ENCODE measurements at places on chromosomes 5 and 9.

DNA sequence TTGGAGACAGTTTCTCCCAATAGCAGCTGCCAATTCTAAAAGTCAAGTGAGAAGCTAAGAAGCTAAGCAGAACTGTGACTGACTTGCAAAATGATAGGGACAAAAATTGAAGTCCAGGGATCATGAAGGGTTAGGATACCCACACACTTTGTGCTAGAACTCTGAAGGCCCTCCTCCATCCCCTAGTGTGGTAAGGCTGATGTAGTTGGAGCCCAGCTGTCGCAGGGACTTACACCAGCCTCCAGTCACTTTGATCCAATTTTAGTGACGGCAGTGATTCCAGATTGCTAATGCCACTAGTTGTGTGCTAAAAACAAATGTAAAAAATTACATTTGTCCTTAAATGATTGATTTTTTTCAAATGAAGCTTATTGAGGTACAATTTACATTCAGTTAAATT lies 742.7 kb upstream of the ZNF608 start:
- no peak for DNase-seq

DNA sequence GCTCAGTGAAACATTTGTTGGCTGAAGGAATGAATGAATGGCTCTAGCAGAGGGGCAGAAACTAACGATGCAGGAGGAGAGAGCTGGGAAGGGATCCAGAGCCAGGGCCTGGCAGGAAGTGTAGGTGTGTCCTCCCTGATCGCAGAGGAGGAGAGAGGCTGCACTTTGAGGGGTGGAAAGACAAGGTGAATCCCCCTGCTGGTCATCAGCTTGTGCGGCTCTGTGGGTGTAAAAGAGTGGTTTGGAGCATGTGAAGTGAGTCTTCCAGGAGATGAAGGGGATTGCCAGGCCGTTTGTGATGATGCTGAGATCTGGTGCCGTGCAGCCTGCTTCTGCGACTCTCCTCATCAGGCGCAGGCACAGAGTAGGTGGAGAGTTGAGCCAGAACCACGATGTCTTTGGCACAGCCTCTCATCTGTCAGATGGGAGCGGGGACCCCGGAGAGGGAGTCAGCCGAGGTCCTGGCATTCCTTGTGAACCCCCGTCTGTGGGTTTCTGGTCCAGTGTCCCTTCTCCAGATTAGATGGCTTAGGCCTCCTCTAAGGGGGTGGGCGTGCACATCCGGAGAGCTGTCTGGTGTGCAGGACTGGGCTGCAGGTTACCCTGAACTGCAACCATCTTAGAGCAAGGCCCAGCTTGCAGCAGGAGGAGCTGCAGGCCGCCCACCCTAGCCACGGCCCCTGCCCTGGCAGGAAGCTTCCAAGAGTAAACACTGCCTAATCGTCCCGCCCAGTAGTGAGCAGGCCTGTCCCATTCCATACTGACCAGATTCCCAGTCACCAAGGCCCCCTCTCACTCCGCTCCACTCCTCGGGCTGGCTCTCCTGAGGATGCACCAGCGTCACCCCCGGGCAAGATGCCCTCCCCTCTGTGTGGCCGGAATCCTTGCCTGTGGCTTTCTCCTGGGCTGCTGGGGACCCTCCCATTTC lies at the start of gene ADAMTS13:
Gene ADAMTS13 (plus strand): TSS at position 753 of the 928 bp plus-strand sequence. CDS start 77 bp downstream, at position 830.
- DNase-seq: no peak

GRCh38 chr5:137152616-137153015 lies 346.5 kb downstream of the SPOCK1 start:
- no peak for DNase-seq

- peak; percentile 14 for DNase-seq
Observed at GRCh38 chr5:168646335-168646734, 67.2 kb upstream of the PANK3 start.

DNA sequence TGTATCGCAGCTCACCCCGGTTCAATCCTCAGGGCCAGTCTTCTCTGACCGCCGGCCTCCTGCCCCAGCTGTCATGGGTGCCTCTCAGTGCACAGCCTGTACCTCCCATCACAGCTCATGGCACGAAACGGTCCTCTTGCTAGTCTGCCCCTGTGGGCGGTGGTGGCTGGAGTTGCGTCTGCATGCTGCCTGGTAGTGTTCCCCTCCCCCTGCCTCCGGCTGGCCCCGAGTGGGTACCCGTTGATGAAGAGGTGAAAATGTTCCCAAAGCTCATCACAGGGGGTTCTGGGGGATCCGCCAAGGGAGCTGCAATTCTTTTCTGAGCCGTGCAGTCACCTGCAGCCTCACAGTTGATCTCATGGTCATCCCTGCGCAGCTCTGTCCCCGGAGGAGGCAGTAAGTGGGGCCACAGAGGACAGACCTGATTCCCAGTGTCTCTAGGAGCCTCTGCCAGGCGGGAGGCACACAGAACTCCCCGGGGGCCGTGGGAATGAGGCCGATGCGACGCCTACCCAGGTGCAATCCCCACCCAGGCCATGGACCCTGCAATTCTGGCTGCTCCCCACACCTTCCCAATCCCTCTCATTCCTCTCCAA lies 34.7 kb upstream of the FIBCD1 start:
- DNase-seq: no peak

DNA sequence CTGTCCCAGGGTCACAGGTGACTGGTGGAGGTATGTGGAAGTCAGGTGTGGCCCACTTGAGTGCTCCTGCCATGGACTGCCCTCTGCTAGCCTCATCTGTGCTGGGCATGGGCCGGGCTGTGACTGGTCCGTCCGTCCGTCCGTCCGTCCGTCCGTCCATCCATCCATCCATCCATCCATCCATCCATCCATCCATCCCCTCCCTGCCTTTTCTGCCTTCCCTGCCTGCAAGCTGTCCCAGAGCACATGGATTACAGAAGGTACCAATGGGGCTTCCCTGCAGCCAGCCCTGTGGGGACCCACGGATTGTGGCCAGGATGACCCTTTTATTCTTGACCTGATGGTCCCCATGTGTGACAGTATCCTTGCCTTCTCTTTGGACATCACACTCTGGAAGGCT lies 92.5 kb downstream of the MACROH2A1 start:
- no peak for DNase-seq

DNA sequence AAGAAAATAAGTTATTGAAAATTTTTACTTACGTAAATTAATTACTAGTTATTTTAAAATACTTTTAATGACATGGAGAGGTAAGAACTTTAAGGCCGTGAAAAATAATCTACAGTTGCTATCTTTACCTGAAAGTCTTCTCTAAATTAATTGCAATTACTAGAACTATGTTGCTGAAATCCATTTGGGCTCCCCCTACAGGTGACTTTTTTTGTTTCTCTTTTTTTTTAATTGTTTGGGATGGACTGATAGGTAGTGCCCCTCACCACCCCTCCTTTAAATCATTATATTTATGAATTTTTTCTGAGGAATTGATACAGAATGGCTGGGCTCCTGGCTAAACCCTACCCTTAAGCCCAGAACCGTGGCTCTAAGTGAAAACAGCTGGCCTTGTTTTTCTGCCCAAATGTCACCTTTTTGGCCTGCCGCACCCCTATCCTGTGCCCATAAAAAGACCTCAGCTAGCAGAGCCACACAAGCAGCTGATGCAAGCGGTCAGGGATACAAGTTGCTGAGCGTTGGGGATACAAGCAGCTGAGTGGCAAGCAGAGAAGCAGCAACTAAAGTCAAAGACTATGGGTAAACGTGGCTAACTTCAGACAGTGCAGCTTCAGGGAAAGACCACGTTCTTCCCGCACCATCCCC lies 315.2 kb upstream of the ACO1 start:
- peak; percentile 1 for DNase-seq

- DNase-seq: no peak
Observed at GRCh38 chr9:123775289-123776284, 154.3 kb downstream of the DENND1A start.

DNA sequence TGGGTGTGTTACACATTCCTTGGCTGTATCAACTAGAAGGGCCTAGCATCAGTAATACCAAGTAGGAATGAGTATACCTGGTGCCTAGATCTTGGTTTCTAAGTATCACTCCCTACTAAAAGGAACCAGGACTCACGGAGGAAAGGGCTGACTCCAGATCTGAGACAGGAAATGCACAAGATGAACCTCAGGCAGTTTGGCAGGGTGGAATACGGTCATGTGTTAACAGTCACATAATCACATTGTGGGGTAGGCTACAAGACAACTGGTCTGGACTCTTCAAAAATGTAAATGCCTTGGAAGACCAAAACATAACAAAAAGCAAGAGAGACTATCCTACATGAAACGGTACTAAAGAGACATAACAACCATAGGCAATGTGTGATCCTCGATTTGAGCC lies 158.8 kb downstream of the CRB2 start:
- no peak for DNase-seq

GRCh38 chr5:157196045-157196444 lies 15.4 kb downstream of the ITK start:
- no peak for DNase-seq

- DNase-seq: no peak
Observed at GRCh38 chr9:120465685-120466407, 114.1 kb downstream of the CDK5RAP2 start.

DNA sequence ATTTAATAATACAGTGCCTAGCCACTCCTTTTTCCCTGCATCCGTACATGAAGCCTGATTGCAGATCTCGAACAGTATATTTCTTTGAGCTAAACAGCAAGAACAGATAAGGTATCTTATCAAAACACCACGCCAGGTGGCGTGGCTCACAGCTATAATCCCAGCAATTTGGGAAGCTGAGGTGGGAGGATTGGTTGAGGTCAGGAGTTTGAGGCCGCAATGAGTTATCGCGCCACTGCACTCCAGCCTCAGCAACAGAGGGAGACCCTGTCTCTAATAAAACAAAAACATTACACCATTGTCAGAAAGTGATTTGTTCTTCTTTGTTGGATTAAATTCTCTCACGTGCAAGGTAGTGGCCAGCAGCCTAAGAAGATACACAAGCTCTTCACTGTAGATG lies 291.2 kb upstream of the DMRT1 start:
- no peak for DNase-seq

DNA sequence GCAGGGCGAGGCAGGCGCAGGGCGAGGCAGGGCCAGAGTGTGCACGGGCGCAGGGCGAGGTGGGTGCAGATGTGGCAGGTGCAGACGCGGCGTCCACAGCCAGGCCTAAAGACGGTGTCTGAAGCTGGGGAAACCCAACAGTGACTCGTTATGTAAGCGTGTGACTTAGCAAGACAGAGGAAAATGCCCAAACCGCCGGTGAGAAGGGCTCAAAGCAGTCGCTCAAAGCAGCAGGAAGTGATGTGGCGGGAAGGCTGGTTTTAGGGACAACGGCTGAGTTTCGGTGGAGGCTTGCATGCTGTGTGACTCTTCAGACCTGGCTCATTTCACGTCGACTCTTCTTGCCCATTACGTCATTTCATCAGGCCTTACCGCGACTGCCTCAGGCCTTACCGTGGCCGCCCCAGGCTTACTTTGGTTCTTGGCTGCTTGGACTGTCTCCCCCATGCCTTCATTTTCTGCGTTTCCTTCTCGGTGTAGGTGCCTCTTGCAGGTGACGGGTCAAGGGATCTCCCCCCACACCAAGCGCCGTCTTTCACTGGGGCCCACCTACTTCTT lies 50.5 kb upstream of the EXOC3 start:
- DNase-seq: no peak

GRCh38 chr5:15222156-15222555 lies 277.8 kb upstream of the FBXL7 start:
- DNase-seq: no peak

DNA sequence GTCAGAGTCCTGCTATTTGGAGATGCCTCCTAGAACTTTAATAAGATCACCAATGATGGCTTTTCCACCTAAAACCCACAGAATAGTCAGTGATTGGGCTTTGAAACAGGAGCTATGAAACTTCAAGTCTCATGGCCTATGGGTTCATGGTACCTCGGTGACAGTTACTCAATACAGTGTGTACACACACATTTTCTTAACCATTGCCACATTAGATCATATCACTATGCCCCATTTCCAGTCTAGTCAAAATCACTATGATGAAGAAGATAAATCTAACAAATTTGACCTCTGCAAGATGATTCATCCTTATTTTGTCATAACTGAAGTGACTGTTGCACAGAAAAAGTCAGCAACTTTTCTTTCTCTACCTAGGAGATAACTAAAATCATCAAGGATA lies 86.8 kb upstream of the OR13F1 start:
- no peak for DNase-seq

DNA sequence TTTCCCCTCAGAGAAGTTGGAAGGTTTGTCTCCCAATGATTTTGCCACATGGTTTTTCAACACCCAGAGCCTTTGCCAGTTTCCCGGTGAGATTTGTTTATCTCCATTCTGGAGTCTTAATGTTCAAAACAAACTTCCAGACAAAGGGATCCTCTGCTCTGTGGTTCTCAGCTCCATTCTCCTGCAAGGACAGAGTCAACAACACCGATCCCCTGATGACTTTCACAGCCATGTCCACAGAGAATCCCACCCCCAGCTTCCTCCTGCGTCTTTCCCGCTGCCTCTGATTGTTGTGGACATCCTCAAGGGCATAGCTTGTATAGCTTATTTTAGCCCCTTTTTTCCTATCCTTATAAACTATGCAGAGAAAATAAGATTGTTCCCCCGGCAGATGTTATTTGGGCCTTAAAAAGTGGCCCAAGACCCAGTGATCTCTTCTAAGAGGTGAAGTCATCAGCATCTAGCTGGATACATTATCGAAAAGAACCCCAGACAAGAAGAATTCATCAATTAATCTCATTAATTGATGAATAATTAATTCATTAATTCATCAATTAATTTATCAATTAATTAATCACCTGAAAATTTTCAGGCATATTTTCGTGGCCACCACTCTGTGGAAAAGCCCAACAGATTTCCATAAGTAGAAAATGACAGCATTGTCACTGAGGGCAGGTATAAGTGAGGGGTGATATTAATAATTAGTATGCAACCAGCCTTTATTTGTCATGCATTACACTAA lies 2.9 kb upstream of the ABLIM3 start:
- DNase-seq: no peak

GRCh38 chr9:134839455-134840125 lies 41.0 kb upstream of the FCN2 start:
- DNase-seq: no peak

DNA sequence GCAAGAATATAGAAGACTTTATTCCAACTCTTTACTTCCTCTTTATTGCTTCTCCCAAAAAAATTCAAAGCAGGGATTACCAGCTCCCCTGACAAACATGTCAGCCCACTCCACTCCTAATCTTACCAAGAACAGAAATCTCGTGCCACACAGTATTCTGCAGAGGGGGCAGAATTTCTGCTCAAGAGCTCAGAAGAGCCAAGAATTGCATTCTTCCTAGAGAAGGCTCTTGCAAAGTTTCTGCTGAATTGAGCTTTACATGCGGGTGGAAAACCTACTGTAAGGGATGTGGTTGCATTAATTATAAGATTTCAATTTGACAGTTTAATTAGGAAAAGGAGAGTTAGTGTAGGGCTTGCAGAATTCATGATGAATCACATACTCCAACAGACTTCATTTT lies 428.5 kb downstream of the CETN3 start:
- no peak for DNase-seq

All from adipocyte (in vitro differentiated cells).